Body of pancreas (tissue), 4 donors: ENCODE measurements at places on chromosomes 6 and 20. TPM values are rescaled to one million over a fixed set of nuclear protein-coding genes. Genes with fewer than 3 reads are reported as not detected.

- no peaks in the 10 kb centered on the region for H3K36me3 ChIP-seq
- H3K27ac ChIP-seq, result no peak overlapping the region
- DNase-seq, result no peak
- no peaks in the 10 kb centered on the region for H3K27me3 ChIP-seq
- no peak overlapping the region for H3K4me3 ChIP-seq
These were observed 44.1 kb downstream of the VEGFA start for GRCh38 chr6:43814111-43814510.

GRCh38 chr6:35209081-35209480 lies 4.7 kb upstream of the SCUBE3 start:
- no peak overlapping the region for H3K27ac ChIP-seq
- H3K36me3 ChIP-seq, result no peaks in the 10 kb centered on the region
- no peaks in the 10 kb centered on the region for H3K27me3 ChIP-seq
- no peak for DNase-seq

GRCh38 chr6:109702791-109703190 lies 11.7 kb downstream of the FIG4 start:
- H3K4me1 ChIP-seq, result peaks cover 4% of the 10 kb centered on the region
- H3K27ac ChIP-seq, result no peak overlapping the region
- DNase-seq, result no peak
- H3K4me3 ChIP-seq, result no peak overlapping the region
- H3K36me3 ChIP-seq, result no peaks in the 10 kb centered on the region

DNA sequence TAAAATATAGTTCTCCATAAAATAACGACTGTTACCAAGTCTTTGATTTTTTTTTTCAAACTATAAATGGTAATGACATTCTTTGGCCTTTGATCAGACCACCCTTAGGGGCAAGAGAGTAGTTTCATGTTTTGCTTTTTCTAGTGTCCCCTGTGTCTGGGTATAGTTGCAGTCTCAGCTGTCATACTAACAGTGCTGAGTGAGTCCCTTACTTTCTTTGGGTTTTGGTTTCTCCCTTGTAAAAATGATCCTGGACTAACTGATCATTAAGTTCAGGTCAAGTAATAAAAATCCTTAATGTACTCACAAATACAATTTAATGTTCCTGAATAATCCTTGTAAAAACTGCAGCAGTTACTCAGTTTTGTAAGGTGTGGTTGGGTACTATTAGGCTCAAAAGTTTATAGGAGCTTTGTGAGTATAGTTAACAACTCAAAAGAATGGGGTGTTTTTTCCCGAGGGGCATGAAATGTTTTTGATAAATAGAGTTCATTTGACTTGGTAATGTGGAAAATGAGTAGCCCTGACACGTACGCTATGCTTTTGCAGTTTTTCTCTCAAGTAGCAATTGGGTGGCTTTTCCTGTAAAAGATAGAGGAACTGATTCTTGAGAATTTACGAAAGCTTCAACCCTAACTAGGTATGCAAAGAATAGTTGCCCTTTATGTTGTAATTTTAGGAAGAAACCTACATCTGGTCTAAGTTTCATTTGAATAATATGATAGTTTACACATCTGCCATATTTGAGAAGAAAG lies 6.2 kb downstream of the PTPN1 start:
- no peaks in the 10 kb centered on the region for H3K36me3 ChIP-seq
- DNase-seq, result no peak
- no peak overlapping the region for H3K4me3 ChIP-seq

The BANF2 gene
- 4.0 TPM for total RNA-seq

The LPA gene
- 0.52 TPM for total RNA-seq

The OOEP gene
- not detected for total RNA-seq

DNA sequence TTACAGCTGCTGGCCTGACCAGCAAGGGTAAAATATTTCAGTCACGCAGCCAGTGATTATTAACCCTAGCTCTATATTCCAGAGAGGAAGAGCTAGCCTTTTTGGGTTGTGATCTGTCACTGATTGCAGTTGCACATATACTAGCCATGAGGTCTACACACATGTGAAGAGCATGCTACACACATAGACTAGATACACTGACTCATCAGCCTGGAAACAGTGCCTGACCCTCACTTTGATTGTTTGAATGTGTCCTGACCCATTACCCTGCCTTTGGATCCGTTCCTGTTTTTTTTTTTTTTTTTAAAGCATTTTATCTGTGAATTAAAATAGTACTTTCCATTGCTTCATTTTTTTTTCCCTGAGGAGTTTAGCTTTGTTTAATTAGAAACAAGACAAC lies 50.8 kb downstream of the ESR1 start:
- no peak overlapping the region for H3K27ac ChIP-seq
- H3K4me1 ChIP-seq, result no peaks in the 10 kb centered on the region
- H3K36me3 ChIP-seq, result no peaks in the 10 kb centered on the region
- no peak overlapping the region for H3K4me3 ChIP-seq
- no peaks in the 10 kb centered on the region for H3K27me3 ChIP-seq

- no peak overlapping the region for H3K4me3 ChIP-seq
- no peak overlapping the region for H3K27ac ChIP-seq
- H3K27me3 ChIP-seq, result no peaks in the 10 kb centered on the region
- no peak for DNase-seq
These were observed 350.3 kb downstream of the KIF16B start for GRCh38 chr20:16222859-16223411.

- no peaks in the 10 kb centered on the region for H3K27me3 ChIP-seq
- DNase-seq, result no peak
- no peaks in the 10 kb centered on the region for H3K4me1 ChIP-seq
- no peak overlapping the region for H3K27ac ChIP-seq
These were observed 22.8 kb upstream of the LRRC1 start for GRCh38 chr6:53771785-53772624.

DNA sequence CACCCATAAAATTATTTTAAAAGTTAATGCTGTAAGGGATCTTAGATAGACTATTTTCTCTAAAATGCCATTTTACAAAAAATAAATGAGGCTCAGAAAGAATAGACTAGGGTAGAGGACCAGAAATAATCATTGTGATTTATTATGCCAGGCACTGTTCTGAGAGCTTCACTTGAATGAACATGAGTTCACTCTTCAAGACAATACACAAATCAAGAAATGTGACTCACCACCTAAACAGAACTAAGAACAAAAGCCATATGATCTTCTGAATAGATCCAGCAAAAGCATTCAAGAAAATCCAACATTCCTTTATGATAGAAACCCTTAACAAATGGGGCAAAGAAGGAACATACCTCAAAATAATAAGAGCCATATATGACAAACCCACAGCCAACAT lies 582.0 kb downstream of the PKHD1 start:
- no peak overlapping the region for H3K4me3 ChIP-seq
- H3K4me1 ChIP-seq, result no peaks in the 10 kb centered on the region
- H3K27me3 ChIP-seq, result no peaks in the 10 kb centered on the region
- no peak overlapping the region for H3K27ac ChIP-seq
- no peaks in the 10 kb centered on the region for H3K36me3 ChIP-seq

The RIPPLY2 gene
- not detected for total RNA-seq

The TPD52L1 gene
- total RNA-seq, result 101 TPM

DNA sequence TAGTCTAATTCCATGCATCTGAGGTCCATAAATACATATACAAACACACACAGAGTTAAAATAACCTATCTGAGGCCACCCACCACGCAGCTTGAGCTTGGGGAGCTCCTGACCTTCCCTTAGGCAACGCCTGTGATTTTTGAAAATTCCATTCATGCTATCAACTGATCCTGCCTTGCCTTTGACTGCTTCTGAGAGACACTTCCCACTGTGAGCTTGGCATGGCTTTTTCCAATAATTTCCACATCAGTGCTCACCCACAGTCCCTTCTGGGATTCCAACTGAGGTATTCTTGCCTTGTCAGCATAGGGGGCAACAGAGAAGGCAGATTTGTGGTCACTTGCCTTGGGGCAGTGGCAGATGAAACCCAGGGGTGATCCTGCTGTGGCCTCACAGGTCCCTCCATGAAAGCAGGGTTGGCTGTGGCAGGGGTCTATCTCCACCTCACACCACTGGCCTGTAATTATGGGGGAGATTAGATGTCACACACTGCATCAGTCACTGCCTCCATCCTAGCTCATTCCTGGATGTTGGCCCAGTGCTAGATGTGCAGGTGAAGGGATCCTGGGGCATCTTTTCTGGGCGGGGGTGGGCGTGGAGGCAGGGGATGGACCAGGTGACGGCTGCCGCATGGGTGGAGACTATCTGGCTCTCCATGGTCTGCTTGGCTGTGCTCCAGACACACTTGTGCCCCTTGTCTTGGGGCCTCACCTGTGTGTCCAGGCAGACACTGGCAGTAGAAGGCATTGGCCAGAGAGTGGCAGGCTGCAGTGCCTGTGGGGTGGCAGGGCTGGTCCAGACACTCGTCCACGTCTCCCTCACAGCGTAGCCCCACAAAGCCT lies 11.2 kb upstream of the GPSM3 start:
- no peaks in the 10 kb centered on the region for H3K4me1 ChIP-seq
- H3K36me3 ChIP-seq, result no peaks in the 10 kb centered on the region
- H3K4me3 ChIP-seq, result no peak overlapping the region
- no peak overlapping the region for H3K27ac ChIP-seq

GRCh38 chr6:64243618-64244017 lies 608.0 kb downstream of the PHF3 start:
- H3K27me3 ChIP-seq, result no peaks in the 10 kb centered on the region
- H3K36me3 ChIP-seq, result no peaks in the 10 kb centered on the region
- no peak overlapping the region for H3K27ac ChIP-seq
- no peak overlapping the region for H3K4me3 ChIP-seq

The MACROD2 gene
- total RNA-seq, result 8.3 TPM

DNA sequence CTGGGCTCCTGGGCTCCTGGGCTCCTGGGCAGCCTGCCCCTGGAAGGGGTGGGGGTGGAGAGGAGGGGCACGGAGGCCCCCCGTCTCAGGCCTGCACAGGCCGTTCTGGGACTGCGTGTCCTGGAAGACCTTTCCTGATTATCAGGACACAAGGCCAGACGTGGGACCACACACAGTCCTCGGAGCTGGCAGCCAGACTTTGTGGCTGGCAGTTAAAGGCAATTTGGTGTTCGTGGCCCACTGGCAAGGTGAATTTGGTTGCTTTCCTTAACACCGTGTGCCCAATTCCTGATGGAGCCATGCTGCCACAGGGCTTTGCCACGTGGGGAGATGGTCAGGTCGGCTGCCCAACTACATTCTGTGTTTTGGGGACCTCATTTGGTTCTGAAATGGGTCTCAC lies 113.5 kb downstream of the SMOC2 start:
- no peak for DNase-seq
- H3K36me3 ChIP-seq, result no peaks in the 10 kb centered on the region
- H3K4me3 ChIP-seq, result no peak overlapping the region
- no peaks in the 10 kb centered on the region for H3K27me3 ChIP-seq
- no peak overlapping the region for H3K27ac ChIP-seq

- no peak overlapping the region for H3K27ac ChIP-seq
- DNase-seq, result no peak
- no peak overlapping the region for H3K4me3 ChIP-seq
- H3K36me3 ChIP-seq, result no peaks in the 10 kb centered on the region
- no peaks in the 10 kb centered on the region for H3K27me3 ChIP-seq
These were observed 38.1 kb downstream of the SNX9 start for GRCh38 chr6:157861184-157861583.

The DEFB132 gene
- not detected for total RNA-seq

GRCh38 chr6:21800948-21801438 lies 207.4 kb downstream of the SOX4 start:
- H3K4me1 ChIP-seq, result no peaks in the 10 kb centered on the region
- no peak overlapping the region for H3K4me3 ChIP-seq
- H3K36me3 ChIP-seq, result no peaks in the 10 kb centered on the region
- DNase-seq, result peak; percentile 20
- H3K27ac ChIP-seq, result no peak overlapping the region

DNA sequence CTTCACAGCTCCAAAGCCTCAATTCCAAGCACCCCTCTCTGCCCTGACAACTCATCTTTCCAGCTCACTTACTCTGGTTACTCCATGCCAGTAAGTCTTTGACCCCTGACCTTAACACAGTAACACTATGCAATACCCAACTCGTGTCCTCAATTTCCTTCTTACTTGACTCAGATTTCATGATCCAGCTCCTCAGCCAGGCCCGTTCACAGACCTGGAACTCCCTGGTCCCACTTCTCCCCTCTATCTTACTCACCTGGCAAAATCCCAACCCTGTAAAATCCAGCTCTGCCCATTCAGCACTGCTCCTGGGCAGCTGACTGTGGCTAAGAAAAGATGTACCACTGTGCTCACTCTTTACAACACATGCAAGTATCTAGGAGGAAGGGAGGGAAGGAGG lies 7.9 kb downstream of the GNL1 start:
- H3K4me3 ChIP-seq, result no peak overlapping the region
- no peak overlapping the region for H3K27ac ChIP-seq
- no peaks in the 10 kb centered on the region for H3K36me3 ChIP-seq
- DNase-seq, result no peak
- H3K27me3 ChIP-seq, result no peaks in the 10 kb centered on the region
- no peaks in the 10 kb centered on the region for H3K4me1 ChIP-seq

The ZNF165 gene
- total RNA-seq, result 4.3 TPM

DNA sequence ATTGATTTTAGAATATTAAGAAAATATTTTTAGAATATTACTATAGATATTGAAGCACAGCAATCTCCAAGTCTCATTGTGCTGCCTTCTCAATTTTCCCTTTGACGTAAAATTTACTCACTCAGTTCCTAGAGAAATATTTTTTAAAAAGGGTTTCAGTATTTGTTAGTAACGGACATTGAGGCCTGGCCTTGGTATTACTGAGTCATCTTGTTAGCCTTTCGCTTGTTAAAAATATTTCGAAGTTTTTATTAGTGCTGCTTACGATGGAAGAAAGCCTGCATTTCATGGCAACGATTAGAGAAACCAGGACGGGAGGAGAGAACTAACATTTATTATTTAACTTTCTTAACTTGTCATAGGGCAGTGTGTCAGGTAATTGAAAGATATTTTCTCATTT lies 82.2 kb downstream of the TIAM2 start:
- no peaks in the 10 kb centered on the region for H3K27me3 ChIP-seq
- H3K4me3 ChIP-seq, result no peak overlapping the region
- DNase-seq, result no peak
- H3K36me3 ChIP-seq, result no peaks in the 10 kb centered on the region

DNA sequence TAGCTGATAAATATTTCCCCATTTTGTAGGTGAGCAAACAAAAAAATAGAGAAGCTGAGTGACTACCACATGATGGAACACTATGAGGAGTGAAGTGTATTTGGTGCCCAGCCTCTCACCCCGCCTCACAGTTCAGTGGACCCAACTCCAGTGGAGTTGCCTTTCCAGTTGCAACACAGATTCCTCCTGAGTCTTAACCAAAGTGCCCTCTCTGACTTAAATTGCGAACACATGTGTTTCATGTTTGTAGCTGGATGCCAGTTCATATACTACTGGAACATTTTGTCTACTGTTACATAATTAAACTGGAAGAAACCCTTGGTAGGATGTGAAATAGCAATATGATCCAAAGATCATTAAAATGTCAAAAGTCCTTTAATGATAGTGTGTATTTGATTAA lies 448.9 kb downstream of the COL12A1 start:
- H3K27ac ChIP-seq, result no peak overlapping the region
- H3K4me1 ChIP-seq, result peaks cover 34% of the 10 kb centered on the region
- no peaks in the 10 kb centered on the region for H3K36me3 ChIP-seq
- H3K27me3 ChIP-seq, result no peaks in the 10 kb centered on the region
- no peak overlapping the region for H3K4me3 ChIP-seq

The ADNP gene
- total RNA-seq, result 28.7 TPM
